ENCODE measurements at places on chromosomes 4 and X.

- no peak for DNase-seq
These were observed 27.2 kb upstream of the IGSF1 start for GRCh38 chrX:131316260-131316659.

GRCh38 chr4:2596611-2597010 lies 60.2 kb downstream of the FAM193A start:
- no peak for DNase-seq

DNA sequence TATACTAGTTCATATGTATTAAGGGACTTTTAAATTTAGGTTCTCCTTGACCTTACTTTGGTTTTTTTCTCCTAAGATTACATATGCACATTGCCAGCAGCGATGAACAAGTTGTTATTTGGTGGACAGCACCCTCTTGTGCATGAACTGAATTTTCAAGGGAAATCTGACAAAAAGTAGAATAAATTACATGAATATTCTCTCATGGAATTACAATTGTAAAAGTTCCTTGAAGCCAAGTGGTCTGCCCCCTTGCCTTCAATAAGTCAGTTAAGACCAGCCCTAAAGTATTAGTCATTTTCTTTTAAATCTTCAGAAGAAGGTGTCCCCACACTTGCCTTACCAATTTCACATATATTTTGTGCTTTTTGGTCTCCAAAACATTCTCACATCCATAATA lies 30.7 kb upstream of the SMARCA5 start:
- peak; percentile 42 for DNase-seq

- no peak for DNase-seq
These were observed 25.9 kb downstream of the WDR1 start for GRCh38 chr4:10090467-10091250.

- no peak for DNase-seq
These were observed 144.8 kb downstream of the GABRA3 start for GRCh38 chrX:152306331-152306730.

DNA sequence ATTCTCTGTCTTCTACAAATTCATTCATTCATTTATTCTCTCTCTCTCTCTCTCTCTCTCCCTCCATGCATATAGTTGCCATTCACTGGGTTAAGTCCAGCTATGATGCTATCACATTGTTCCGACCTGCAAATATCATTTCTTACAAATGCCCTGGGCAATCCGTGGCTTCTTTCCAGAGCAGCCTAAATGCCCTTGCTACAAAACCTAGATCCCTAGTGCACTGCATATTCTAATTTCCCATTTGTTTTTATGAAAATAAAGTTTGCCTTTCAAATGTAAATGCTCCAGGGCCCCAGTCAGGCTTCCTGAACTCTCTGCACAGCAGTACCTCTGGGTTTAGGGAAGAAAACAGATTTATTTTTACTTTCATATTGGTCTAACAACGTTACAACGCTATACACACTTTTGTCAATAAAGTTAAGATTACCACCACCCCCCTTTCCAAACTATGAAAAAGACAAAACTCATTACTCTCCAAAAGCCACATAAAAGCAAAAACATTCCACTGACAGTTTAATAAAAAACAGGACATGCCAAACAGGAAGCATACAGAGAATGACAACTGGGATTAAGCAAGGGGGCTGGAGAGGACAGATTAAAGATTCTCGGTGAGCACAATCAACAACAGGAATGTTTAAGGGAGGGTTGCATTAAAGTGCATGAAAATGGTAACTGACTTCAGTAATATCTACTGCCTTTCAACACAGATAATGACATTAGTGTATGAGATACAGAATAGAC lies 104.3 kb downstream of the USP46 start:
- no peak for DNase-seq

All from COR-L47 (cell line).